ENCODE measurements at places on chromosomes 11 and 22.

DNA sequence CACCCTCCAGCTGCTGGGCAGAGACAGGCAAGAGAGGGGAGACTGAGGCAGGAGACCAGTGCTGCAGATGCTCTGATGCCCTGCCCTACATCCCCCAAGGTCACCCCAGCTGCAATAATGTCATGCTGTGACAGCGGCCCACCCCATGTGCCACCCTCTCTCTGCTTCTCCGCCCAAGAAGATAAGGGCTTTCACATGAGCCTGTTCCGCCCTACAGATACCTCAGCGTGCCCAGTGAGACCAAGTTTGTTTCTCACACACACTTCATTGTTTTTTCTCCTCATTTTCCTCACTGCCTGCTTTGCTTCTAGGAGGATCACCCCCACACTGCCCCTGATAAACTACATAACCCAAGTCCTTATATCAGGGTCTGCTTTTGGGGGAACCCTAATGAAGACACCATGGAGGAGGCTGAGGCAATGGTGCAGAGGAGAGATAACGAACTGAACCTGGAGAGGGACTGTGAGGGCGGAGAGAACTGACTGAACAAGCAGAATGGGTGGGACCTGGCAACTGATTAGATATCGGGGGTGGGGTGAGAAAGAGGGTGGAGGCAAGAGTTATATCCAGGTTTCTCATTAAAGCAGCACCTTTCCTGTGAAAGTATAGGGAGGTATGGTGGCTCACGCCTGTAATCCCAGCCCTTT, 37.5 kb upstream of the TSKU start:
- no peak for DNase-seq

DNA sequence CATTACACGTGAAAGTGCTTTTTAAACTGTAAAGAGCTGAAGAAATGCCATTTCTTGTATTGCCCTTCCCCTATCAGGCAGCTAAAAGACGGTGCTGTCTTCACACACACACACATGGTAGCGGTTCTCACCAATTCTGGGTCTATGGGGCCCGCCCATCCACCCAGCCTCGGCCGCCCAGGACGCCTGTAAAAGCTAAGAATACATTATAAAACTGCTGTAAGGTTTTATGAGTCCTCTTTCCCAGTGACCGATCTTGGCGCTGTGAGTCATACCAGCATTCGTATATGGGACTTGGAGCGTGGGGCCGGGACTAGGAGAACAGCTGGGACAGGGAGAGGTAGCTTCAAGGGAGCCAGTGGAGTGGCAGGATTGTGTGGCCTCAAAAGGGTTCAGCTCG, 149.7 kb upstream of the CADM1 start:
- no peak for DNase-seq

- no peak for DNase-seq
Measured at GRCh38 chr11:17267576-17267975, 9.0 kb upstream of the NUCB2 start.

DNA sequence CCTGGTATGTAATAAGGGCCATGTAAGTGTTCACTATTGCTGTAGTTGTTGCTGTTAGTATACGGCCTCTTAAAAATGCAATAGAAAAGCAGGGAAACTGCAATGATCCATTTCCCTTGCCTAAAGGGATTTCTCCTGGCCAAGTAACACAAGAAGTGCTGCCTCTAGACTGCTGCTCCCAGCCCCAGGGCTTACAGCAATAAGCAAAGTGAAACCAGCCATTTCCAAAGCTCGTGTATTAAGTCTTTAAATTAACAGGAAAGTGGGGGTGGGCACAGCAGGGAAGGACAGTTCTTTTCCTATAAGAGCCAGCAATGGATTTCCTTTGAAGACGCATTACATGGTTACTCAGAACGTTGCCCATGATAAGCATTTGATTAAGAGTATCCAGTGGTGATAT, 36.9 kb upstream of the WT1 start:
- no peak for DNase-seq

DNA sequence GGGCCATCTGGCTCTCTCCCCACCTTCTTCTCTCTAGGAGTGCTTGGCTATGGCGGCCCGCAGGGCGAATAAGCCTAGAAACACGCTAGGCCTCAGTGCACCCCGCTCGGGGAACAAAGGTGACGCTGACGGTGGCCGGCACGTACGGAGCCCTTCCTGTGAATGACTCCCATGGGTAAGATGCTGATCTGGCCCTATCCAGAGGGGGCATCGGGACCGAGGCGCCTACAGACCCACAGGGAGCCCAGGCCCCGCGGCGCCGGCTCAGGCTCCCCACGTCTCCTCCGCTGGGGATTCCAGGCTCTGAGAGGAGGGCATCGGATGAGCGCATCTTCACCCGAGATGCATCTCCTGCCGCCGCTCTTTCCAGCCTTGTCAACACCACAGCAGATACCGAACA, 31.4 kb upstream of the TESMIN start:
- no peak for DNase-seq

- DNase-seq, result no peak
Measured at GRCh38 chr11:103528596-103528995, 419.4 kb downstream of the DYNC2H1 start.

- DNase-seq, result no peak
Measured at GRCh38 chr11:121300972-121301699, 8.6 kb downstream of the SC5D start.

DNA sequence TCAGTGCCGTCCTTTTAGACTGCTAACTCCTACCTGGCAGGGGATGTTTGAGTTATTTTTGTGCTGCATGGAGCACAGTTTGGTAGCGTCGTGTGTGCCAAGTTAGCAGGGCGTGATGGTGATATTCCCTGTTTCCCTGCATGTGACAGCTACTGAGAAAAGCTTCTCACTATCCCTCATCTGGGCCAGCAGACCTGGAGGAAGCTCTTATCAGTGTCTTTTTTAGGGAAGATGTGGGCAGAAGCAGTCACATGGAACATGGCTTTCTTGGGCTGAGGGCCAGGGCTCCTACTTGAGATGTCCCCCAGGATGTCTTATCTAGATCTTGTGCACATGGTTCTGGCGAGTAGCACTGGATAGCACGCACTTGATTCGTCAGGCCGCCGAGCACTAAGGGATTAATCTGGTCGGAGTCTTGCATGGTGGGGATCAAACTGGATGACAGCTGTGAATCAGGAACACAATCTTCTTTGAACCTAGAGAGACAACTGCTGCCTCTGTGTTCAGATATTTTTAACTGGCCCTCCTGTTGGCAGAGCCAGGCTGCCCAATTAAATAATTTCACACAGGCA, 33.8 kb downstream of the TECTA start:
- DNase-seq, result no peak

DNA sequence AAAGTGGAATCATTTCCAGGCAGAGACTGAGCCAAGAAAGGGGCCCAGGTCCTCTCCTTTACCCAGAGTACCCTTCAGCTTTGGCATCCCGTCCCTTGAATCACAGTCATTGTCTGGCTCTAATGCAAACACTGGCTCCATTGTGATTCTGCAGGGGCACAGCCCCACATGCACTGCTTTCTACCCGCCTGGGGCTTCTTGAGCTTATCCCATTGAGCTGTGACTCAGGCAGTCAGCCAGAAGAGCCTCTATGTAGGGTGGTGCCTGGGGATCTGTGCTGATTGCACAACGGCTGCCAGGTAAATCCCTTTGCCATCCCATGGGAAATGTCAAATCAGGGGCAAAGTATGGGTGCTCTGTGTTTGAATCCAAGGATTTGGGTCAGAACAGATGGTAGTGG, 88.9 kb downstream of the RASSF10 start:
- DNase-seq, result no peak

GRCh38 chr11:15929371-15929901, 426.9 kb downstream of the SOX6 start:
- DNase-seq, result no peak

- DNase-seq, result peak; percentile 57
Measured at GRCh38 chr11:10930972-10931760, 73.3 kb upstream of the ZBED5 start.

DNA sequence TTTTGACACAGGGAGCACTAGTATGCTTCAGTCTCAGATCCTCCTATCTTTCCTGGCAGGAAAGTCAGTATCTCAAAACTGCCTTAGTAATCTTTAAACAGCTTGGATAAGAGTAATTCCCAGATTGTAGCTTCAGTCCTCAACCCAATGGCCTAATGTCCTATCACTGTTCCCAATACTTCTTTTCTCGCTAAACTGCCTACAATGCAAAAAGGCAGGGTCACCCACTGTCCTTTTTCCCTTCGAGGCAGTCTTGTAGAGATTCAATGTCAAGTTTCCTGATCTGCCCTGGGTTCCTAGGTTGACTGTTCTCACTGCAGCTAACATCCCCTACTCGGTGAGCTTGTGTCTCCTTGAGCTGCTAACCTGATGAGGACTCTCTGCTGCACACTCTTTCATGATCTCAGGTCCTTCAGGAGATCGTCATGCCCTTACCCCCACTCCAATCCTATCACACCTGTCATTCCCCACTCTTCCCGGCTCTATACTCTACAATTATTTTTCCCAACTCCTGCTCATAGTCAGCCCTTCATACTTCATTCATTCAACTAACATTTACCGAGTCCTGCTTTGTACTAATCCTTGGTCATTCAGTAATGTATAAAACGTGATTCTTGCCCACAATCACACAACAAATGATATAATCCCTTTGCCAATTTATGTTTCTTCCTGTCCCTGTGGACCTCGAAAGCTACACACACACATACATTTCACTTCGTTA, 904 bp downstream of the C2CD3 start:
- no peak for DNase-seq

DNA sequence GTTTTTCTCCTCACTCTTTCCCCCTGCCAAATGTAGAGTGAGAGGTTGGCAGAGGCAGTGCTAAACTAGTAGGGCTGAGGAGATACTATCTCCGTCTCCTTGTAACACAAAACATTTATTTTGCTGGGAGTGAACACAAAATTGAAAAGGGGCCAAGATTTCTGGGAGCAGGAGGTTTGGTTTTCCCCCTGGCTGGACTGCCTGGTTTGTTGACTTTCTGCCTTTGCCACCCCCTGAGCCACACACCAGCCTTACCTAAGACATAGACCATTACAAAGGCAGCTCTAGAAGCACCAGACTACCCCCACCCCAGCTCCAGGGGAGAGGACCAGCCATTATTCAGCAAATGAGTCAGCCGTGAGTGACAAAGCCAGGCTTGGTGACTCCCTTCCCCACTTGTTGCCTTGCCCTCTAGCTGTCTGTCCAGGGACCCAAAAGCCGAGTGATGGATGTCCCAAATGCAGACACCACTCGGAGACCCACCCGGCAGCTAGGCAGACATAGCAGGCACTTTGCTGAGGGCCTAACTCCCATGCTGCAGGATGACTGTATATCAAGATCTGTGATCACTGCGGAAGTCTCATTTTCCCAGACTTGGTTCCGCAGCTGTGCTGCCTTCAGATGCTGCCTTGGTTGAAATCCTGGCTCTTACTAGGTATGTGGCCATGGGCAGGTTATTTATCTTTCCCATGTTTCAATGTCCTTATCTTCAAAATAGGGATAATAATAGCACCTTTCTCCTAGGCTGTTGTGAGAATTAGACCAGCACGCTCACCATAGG, 17.7 kb upstream of the CDON start:
- no peak for DNase-seq

DNA sequence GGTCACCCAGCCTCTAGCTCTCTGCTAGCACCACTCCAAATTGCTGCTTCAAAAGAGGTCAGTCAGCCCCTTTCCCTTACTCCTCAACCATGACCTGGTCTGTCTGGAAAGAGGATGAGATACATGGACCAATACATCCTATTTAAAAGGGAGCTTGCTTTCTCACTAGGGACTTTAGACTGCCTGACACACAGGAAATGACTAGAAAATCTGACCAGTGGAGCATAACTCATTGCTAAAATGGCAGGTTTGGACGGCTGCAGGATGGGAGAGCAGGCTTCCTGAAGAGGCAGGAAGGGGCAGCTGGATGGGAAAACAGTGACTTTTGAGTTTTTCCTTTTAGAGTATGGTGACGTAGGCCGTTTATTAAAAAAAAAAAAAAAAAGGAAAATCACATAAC, 25.3 kb downstream of the STIM1 start:
- DNase-seq, result no peak

DNA sequence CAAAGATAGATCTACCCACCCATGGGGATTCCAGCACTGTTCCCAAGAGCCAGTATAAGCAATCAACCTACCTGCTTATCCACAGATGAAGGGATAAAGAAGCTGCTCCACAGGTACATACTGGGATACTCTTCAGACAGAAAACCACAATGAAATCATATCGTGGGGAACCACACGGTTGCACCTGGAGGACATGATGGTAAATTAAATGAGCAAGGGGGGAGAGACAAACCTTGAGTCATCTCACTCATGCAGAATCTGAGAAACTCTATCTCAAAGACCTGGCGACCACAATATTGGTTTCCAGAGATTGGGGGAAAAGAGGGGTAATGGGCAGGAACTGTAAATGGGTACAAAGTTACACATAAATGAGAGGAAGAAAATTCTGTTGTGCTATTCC, 14.5 kb downstream of the RGL4 start:
- DNase-seq, result peak; percentile 17

DNA sequence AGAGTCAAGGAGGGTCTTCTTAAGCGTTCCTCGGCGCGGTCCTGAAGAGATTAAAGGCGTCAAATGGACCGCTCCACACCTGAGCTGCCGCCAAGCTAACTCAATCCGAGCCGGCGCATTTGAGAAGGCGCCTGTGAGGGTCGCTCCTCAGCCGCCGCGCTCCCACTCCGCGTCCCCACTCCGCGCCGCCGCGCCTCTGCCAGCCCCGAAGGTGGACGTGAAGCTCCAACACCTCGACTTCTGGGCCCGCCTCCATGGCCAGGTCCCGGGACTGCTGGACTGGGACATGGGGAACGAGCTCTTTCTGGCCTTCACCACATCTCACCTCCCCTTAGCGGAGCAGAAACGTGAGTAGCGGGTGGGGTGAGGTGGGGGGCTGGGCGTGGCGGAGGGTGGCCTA, at the start of gene FOXR1:
TSS of gene FOXR1 (plus strand) at position 116 of the 400 bp plus-strand sequence. CDS start at position 287, 171 bp downstream.
- DNase-seq, result no peak

DNA sequence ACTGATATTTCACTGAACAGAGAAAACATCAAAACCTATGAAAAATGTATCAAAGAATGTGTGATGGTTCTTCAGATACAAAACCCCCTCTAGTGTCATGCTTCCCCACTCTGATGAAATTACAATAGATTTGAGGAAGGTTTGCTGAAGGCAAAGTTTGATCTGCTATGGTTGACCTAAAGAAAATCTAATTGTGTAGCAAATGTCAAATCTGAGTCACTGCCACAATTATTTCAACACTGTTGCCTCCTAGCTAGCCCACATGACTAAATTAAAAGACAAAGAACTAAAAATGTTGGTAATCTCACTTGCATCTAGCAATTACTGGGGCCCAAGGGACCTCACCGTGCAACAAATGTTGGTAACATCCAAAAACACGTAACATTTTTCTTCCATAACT, 728.0 kb downstream of the DLG2 start:
- no peak for DNase-seq

DNA sequence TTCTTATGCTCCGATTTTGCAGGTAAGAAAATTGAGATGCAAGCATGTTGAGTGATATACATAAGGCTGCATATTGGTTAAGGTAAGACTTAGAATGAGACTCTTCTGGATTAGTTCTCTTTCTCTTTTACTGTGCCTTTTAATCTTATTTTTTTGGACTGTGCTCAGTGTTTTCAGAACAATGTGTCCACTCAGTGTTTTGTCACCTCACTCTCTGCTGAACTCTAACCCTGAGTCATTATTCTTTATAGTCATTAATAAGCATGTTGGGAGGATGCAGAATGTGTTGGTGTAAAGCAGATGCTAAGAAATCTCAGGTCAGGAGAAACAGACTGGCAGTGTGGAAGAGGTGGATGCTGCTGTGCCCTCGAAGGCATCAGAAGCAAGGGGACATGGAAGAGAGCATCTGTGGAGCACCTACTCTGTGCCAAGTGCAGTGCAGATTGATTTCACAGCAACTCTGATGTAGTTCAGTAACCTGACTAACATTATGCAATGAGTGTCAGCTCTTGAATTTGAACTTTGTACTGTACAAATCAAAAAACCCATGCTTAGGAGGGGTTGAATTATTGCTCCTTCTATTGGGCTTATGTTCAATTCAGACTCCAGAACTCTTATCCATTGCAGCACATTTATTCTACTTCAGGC, 80.7 kb upstream of the LARGE1 start:
- no peak for DNase-seq

Measured in stimulated activated CD4-positive, alpha-beta T cell treated with anti-CD3 and anti-CD28 coated beads, Interleukin-2, amount 100 ng/mL, for 24 hours (primary cell).